ENCODE measurements at places on chromosomes 5 and 9. TPM values are rescaled to one million over a fixed set of nuclear protein-coding genes. Genes with fewer than 3 reads are reported as not detected.

GRCh38 chr5:156475182-156476157 is 148.5 kb downstream of the SGCD start:
- peak; percentile 95 for DNase-seq

PCDHA2 gene
- total RNA-seq, result 0.36 TPM

GRCh38 chr9:34169125-34169524 is 9.7 kb upstream of the UBAP1 start:
- no peak for DNase-seq

DNA sequence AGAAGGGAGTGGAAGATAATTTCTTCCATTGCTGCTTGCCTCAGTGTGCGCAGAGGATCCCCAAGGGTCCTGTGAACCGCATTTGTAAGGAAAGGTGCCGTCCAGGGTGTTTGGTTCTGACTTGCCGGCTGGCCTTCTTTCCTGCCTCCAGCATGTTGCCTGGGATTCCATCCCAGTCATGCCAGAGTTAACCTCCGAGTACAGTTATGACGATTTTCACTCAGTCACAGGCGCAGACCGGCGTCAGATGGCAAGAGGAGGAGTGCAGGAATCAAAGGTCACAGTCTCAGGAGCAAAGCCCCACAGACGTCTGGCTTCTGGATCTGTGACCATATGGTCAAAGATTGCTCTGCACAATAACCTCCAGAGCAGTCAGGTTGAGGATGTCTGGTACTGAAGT is 5.9 kb upstream of the GADD45G start:
- DNase-seq, result no peak

DNA sequence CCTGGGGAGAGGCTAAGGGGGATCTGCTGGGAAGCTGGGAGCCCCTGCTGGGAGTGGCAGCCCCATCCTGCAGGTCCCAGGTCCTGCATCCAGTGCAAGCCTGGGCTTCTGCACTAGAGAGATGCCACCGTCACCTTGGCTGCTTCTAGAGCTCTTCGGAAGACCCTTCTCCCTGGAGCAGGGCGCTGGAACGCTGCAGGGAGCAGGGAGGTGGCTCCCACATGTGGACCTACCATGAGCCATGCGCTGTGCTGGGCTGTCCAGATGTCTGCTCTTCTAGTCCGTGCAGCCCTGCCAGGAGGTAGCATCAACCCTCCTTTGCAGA is 90.9 kb upstream of the PHYKPL start:
- no peak for DNase-seq

SPINK5 gene
- total RNA-seq, result not detected

FABP6 gene
- not detected for total RNA-seq
